ENCODE measurements at places on chromosomes 7 and 10.

DNA sequence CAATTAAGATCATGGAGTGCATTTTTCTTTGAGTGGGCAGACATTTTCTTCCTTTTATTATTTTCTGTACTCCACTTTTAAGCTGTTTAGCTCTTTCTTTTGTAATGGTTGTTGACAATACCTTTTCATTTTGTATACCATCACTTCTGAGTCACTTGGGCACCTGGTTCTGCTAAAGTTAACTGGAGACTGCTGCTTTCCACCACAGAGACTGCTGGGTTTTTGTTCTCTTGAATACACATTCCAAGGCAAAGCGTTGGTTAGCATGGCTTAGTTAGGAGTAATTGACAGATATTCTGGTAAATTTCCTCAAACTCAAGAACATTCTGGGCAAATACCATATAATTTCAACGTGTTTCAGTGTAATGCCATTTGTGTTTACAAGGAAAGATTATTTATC, 541.9 kb upstream of the CELF2 start:
- no peak for DNase-seq

- DNase-seq, result no peak
Observed at GRCh38 chr10:11539191-11539868, 72.1 kb downstream of the USP6NL start.

DNA sequence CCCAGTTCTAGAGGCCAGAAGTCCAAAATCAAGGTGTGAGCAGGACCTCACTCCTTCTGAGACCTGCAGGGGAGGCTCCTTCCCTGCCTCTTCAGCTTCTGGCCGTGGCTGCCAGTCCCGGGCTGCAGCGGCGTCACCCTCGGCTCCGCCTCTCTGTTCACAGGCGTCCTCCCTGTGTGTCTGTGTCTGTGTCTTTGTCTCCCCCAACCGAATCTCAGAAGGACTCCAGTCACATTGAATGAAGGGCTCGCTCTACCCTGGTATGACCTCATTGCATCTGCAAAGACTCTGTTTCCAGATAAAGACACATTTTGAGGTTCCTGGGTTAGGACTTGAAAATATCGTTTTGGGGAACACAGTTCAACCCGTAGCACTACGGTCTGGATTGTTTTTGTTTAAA, 33.1 kb upstream of the GALNT11 start:
- DNase-seq, result peak; percentile 34

DNA sequence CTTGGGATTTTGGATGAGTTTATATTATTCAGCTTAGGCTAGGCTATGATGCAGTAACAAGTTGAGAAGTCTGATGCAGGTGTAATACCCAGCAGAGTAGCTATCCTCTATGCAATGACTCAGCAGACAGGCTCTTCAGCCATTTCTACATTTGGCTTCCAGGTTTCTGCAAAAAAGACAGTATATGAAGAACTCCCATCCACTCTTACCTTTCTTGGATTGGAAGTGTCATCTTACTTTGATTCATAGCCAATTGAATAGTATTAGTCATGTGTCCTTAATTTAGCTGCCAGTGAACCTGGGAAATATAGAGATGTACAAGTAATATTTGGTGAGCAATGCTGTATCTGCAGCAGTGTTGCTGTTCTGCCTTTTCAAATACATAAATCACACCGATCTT, 127.8 kb upstream of the NPSR1 start:
- DNase-seq, result no peak

DNA sequence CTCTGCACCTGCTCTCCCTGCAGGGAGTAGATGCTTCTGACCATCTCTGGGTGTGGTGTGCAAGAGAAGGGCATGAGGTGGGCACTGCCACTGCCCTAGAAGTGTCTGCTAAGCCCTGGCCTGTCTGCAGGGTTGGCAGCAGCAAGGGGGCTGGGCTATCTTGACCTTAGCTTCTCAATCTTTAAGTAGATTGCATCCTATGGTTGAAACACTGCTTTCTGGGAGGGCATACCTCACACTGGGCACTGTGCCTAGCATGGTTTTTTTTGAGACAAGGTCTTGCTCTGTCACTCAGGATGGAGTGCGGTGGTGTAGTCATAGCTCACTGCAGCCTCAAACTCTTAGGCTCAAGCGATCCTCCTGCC, 54.9 kb downstream of the CLIP2 start:
- no peak for DNase-seq

DNA sequence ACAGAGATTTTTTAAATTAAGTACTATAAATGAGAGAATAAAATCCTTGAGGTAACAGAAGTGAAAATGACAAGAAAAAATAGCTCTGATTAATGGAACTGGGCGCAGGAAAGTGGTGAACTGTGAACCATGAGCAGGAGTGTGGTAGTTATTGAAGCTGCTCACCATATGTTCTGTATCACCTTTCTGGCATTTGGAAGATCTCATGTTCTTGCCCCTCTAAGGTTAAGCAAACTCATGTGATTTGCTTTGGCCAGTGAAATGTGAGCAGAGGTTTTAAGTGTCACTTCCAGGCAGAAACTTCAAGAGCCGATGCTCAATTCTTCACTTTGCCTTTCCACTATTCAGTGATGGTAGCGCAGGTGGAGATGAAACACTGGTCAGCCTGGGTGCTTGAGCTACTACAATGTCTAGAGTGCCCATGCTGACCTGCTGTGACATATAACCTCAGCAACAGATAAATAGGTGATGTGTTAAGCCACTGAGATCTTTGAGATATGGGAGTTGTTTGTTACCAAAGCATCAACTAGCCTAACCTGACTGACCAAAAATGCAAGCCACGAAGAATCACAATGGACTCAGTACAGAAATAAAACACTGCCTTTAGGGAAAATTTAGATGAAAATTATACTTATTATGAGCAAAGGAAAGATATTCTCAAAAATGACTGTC, 18.4 kb downstream of the MTPAP start:
- DNase-seq, result no peak

DNA sequence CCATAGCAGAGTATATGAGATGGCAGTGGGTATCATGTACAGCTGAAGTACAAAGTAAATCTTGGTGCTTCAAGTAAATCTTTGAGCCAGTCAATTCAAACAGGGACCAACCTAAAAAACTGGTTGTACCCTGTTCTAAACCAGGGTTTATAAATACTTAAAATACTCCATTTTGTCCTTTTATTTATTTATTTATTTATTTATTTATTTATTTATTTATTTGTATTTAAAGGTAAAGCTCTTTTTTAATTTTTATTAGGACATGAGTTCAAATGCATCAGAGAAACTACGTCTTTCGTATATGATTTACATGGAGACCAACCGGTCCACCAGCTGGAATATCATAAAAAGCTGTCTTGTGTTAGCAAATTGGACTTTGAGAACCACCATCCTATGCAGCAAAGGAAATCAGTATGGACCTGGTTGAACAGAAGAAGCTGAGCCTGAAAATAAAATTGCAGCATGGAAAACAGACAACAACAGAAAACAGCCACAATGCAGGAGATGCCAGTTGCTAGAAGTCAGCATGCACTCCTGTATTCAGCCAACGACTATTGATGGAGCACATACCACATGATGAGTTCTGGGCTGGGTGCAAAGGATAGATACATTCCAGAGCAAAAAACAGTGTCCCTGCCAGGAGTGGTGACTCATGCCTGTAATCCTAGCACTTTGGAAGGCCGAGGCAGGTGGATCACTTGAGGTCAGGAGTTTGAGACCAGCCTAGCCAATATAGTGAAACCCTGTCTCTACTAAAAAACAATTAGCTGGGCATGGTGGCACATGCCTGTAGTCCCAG, 60.0 kb downstream of the PLXNA4 start:
- no peak for DNase-seq

- no peak for DNase-seq
Observed at GRCh38 chr10:35498693-35499092, 106.4 kb upstream of the GJD4 start.

Data from HAP-1 (cell line).